T-helper 2 cell (primary cell): ENCODE measurements at places on chromosomes 7 and 10.
A peak's percentile ranks its signal among the peaks of the same experiment; 100 is the strongest.

GRCh38 chr7:138924501-138925225, 56.5 kb downstream of the KIAA1549 start:
- no peak for DNase-seq

DNA sequence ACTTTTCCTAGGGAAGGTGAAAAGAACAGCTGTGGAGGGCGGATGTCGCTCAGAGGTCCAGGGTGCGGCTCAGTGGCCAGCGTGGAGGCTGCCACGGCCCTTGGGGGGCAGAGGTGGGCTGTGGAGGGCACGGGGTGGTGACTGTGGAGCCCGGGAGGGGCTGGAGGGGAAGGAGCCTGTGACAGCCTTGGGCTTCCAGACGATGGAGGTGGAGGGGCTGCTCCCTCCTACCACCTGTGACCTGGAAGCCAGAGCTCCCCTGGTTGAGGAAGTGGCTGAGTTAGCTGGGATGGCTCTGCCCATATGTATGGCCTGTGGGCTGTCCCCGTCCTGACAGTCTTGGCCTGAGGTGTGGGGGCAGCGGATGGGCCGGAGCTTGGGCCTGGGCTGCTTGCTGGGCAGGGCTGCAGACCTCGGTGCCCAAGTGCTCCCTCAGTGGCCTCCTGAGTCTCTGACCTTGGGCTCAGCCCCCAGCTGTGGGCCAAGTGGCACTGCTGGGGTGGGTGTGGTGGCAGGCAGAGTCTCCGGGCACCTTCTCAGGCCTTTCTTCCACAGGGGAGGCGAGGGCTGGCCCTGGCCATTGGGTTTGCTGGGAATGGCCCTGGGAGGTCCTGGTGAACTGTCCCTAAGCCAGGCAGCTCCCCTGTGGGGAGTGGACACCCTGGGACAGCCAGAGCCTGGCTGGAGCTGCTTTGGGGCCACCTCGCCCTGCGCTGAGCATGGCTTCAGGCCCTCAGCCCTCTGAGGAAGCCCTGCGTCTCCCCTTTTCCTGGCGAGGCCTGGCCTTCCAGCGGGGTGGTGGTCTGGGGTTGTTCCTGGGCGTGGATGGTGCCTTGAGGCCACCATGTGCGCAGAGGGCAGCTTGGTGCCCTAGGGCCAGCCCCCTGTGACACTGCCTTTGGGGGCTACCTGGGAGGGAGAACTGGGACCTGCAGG, 3.9 kb downstream of the BRI3 start:
- no peak for DNase-seq

- DNase-seq, result peak; percentile 55
These were observed 3.5 kb downstream of the STK17A start for GRCh38 chr7:43586251-43586900.

DNA sequence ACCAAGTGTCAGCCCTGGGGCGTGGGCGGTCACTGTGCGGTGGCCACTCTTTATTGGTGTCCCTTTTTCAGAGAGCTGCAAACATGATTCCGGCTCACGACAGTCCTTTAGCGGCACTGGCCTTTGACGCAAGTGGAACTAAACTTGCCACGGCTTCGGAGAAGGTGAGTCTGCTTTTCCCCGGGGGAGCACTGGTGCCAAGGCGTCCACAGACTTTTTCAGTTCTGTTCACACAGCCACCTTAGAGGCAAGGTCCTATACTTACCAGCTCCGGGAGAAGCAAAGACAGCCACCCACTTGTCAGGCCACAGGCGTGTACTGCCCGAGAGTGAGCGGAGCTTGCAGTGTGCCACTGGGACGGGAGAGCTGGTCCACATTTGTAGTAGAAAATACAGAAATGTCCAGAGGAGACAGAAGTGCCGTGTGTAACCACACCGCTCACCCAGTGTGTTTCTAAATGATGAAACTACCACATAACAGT, 27.9 kb downstream of the WIPI2 start:
- no peak for DNase-seq

- DNase-seq, result no peak
These were observed 337.3 kb downstream of the WDR37 start for GRCh38 chr10:1393481-1393880.

GRCh38 chr7:2214636-2215035, 18.1 kb downstream of the MAD1L1 start:
- DNase-seq, result no peak

- DNase-seq, result no peak
These were observed 237.4 kb downstream of the WDR11 start for GRCh38 chr10:121088524-121088923.

DNA sequence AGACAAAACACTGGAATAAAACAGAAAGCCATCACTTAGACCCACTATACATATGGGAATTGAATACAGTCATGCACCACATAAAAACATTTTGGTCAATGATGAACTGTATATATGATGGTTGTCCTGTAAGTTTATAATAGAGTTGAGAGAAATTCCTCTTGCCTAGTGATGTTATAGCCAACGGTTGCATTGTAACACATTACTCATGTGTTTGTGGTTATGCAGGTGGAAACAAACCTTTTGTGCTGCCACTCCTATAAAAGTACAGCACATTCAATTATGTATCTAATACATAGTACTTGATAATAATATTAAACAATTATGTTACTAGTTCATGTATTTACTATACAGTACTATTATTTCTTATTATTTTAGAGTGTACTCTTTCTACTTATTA, 381.2 kb upstream of the MBL2 start:
- DNase-seq, result no peak

DNA sequence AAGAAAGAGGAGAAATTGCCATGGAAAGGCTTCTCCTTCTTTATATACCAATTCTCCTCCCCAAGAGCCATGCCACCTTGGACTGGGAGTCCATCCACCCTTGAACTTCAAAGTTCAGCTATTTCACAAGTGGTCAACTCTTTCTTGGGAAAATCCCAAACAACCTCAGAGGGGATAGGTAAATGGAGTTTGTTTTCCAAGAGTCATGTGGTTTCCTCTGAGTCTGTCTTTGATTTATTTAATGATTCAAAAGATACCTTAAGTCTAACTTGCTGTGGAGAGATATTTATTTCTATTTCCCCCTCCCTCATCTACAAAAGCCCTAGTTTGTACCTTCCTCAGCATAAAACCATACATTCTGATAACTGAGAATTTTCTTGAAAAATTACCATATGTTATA, 758.6 kb upstream of the IGFBP3 start:
- DNase-seq, result no peak

DNA sequence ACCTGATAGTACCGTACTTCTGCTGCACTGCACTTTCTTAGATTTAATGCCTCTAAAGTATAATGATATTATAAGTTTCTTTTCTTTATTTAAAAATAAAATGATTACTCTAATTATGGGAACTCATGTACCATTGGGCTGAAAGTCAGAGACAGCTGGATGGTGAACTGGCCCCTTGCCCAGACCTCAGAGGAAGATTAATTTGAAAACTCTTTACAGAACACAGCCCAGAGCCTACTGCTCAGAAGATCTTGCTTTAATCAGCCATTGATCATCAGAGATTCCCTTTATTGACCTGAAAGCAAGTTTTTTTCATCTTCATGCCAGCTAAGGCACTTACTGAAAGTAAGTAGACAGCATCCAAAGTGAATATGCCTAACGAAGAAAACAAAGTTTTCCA, 341.7 kb downstream of the GFRA1 start:
- no peak for DNase-seq

- DNase-seq, result no peak
These were observed 511.6 kb upstream of the IGFBP3 start for GRCh38 chr7:46432708-46433107.

- no peak for DNase-seq
These were observed 511.7 kb downstream of the PLXDC2 start for GRCh38 chr10:20327954-20328353.

- DNase-seq, result no peak
These were observed 202.8 kb upstream of the AKR1E2 start for GRCh38 chr10:4623200-4623599.

- DNase-seq, result no peak
These were observed 631 bp upstream of the PRKRIP1 start for GRCh38 chr7:102395592-102395872.

GRCh38 chr10:93071177-93071472, 2.6 kb upstream of the CYP26A1 start:
- no peak for DNase-seq

DNA sequence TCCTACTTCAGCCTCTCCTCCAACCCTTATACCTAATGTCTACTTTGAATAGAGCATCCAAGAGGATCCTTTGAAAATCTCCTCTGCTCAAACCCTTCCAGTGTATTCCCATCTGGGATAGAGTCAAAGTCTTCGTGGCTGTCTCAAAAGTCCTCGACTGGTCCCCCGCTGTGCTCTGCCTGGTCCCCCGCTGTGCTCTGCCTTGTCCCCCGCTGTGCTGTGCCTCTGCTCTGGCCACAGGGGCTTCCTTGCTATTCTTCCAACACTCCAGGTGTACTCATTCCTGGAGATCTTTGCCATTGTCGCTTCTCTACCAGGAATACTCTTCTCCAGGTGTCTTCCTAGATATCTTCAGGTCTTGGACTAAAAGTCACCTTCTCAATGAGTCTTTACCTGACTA, 36.1 kb upstream of the COMMD3 start:
- no peak for DNase-seq

DNA sequence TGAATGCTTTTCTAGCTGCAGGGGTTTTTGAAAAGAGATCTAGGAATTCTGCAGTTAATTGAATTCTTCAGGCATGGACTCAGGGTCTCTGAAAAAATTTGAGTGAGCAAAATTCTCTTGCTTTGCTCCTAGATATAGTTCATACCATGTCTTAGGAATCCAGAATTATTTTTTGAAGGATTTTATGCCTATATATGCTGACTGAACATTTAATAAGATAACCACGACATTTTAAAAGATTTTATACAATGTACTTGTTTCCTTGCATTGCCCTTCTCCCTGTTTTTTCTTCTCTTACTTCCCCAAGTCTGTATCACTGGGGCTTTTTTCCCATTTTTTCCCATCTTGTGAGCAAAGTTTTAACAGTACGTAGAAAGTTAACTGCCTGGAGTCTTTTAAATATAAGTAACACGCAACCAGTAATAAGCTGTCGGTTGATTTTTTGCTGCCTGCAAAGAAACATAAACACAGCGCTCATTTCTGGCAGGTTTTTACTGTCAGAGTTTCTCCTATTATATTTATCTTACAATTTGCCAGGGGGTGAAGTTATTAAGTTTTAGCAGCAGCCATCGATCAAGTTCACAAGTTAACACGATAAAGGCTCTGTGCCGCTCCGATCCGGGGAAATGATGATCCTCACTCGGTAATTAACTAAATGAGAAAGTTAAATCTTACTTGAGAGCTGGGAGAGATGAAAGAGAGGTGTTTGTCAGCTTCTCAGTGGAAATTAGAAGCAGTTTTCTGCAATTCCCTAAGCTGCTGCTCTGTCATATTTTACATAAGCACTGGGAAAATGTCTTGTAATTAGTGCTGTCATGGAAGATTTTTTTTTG, 81.0 kb downstream of the POLL start:
- no peak for DNase-seq

DNA sequence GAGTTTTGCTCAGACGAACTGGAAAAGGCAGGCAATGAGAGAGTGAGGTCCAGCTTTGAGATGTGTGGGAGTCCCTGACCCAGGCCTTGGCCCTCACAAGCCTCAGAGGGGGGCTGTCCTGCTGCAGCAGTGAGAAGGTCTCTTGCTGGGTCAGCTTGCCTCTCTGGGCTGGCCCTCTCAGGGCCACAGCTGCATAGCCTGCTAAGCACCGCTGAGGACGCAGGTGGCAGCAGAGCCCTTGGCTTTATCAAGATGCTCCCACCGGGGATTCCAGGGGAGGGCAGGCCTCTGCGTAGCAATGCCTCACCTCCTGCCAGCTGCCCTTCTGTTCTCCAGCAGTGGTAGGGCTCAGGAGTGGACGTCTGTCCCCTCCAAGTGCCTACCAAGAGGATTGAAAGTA, 128.7 kb downstream of the COBL start:
- DNase-seq, result no peak

GRCh38 chr10:58350023-58350422, 15.2 kb downstream of the UBE2D1 start:
- no peak for DNase-seq

DNA sequence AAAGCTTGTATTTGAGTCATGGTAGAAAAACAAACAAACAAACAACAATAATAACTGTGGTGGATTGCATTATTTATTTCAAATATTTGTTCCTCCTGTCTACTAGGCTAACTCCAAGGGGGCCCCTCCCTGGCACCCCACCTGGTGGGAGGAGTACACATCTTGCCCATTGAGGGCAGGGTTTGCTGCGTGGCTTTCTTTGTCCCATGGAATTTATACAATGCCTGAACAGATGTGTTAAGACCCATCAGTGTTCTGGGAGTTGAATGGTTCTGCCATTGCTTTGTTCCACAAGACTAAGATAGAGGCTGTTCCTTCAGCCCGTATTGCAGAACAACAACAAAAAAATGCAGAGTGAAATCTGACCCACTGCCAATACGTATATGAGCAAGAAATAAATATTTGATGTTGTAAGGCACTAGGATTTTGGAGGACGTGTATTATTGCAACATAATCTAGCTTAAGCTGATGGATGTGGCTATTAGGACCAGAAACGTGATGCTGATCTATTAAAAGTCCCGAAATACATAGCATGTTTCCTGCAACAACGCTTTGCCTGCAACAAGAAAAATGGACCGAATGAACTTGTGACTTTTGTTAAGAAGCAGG, 119.1 kb upstream of the JCAD start:
- DNase-seq, result no peak

GRCh38 chr7:91266067-91266688, 1.9 kb downstream of the FZD1 start:
- no peak for DNase-seq

DNA sequence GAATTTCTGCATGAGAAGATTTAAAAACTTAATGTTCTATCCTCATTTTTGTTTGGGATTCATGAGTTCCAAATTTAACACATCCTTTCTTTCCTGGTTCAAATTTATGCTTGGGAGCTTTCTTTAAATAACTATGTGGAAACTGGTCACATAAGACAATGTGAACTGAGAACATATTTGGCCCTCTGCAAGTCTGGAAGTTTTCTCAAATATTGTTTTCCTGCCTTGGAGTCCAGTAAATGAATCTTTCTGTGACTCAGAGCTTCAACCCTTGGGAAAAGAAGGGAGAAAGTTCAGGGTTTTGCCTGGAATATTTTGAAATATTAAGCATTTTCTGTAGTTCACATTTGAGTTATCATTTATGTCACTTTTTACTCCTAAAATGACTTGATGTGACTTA, 559.0 kb upstream of the NRP1 start:
- no peak for DNase-seq

- no peak for DNase-seq
These were observed 265.5 kb downstream of the KCNMA1 start for GRCh38 chr10:77371848-77372799.

DNA sequence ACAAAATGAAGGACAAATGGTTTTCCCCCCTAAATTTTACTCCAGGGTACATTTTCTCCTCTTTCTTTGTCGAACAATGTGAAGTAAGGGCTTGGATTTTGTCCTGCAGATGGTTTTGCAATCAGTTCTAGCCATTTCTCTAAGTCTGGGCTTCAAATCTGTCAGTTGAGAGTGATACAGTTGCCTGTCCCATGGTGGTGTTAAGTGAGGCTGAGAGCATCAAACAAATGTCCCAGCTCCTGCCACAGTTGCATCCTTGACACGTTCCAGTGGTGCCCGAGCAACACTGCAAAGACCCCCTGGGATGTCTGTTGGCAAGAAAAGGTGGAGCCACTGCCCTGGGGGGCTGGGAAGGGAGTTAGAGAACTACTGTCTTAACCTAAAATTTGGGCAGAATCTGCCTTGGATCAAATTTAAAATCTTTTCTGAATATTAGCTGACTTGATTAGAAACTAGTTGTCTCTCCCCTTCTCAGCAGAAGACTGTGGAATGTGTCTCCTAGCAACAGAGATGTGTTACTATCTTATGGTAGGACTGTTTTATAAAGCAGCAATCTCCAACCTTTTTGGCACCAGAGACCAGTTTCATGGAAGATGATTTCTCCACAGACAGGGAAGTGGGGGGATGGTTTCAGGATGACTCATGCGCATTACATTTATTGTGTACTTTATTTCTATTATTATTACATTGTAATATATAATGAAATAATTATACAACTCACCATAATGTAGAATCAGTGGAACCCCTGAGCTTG, 102.0 kb upstream of the STEAP1B start:
- DNase-seq, result no peak
